ENCODE measurements at places on chromosomes 11 and 22.

GRCh38 chr22:16975155-16975885 is 32.7 kb downstream of the GAB4 start:
- no peak for DNase-seq

DNA sequence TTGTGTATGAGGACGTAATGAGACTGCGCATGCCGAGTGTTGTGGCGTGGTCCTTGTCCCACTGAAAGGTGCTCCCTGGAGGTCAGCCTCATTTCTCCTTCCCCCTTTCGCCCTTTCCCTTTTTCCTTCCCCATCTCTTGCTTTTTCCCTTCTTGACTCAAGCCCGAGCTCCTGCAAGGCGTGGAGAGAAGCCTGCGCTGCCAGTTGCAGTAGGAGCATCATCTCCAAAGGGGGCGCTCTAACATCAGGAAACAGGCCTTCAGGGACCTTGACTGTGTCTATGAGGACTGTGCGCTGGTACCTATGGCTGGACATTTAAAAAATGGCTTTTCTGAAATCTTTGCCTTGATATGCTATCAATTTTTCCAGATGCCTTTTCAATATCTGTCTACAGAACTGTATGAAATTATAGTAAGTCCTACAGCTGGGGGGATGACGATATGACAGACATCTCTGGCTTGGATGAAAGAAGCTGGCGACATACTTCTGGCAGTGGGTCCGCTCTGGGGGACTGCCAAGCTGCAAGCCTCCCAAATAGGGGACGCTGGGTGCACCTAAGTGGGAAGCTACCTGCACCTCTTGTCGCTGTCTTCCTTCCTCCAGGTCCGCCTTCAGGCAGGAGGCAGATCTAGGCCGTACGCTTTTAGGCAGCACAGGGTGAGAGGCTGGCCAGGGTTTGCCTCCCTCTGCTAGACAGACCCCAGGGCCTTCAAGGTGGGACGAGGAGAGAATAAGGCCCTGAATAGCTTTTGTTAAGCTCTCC is 96.5 kb downstream of the NXPE2 start:
- peak; percentile 85 for DNase-seq

DNA sequence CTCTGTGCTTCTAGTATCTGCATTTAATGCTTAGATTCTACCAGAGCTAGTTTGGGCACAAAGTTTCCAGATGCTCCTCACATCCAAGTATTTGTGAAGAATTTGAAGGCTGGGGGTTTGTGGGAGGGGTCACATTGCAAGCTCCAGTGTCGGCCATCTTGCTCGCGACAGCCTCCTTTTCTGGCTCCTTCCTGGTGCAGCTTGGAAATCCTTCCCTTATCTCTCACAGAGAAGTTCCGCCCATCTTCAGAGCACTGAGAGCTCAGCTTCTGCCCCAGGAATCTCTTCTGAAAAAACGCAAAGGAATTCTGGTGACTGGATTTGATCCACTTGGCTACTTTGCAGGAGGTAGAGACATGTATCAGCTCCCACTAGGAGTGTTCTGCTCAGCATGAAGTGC is 497.5 kb downstream of the TBC1D22A start:
- DNase-seq: no peak

- DNase-seq: no peak
Measured at GRCh38 chr11:78418584-78419211, 1.1 kb upstream of the GAB2 start.

- DNase-seq: no peak
Measured at GRCh38 chr22:17302616-17303015, 66.6 kb upstream of the CECR2 start.

DNA sequence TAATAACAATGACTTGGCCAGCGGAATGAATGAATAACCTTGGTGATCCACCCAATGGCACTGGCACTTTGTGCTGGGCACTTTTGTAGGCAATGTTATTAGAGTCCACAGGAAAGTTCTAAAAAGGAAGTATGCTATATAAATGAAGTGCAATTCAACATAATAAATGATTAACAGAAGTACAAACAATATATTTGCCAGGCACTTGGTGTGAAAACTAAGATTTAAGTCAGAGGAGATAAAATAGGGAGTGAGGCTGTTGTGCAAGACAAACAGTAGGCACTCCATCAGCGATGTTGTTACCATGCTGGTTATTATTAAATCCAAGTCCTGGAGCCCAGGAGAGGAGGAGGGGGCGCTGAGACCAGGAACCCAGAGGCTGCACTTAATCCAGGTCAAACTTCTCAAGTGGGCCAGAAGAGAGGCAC is 173.8 kb downstream of the LARGE1 start:
- DNase-seq: no peak

GRCh38 chr11:128515826-128516778 is 71.3 kb downstream of the ETS1 start:
- no peak for DNase-seq

- no peak for DNase-seq
Measured at GRCh38 chr11:6200975-6201374, 2.0 kb downstream of the OR52W1 start.

DNA sequence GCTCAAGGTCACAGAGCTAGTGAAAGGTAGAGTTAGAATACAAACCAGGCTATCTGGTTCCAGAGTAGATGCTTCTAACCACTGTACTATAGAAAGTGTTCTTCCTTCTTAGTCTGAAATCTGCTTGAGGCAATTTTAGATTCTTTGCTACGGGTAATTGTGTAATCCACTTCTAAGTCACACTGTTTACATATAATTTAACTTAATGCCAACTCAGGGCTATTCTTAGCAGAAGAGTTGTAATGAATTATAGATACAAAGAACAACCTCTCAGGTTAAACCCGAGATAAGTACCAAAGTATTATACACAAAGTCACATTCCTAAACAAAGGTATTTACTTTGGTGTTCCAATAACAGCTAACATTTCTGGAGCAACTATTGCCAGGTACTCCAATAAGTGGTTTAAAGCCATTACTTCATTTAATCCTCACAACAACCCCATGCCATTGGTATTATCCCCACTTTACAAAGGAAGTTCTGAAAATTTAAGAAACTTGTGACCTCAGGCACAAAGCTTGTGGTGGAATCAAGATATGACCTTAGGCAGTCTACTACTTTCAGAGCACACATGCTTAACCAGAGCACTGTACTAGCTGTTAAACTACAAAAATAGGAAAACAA is 31.1 kb upstream of the DDI1 start:
- DNase-seq: no peak

- no peak for DNase-seq
Measured at GRCh38 chr11:112128483-112129121, 35.3 kb downstream of the IL18 start.

DNA sequence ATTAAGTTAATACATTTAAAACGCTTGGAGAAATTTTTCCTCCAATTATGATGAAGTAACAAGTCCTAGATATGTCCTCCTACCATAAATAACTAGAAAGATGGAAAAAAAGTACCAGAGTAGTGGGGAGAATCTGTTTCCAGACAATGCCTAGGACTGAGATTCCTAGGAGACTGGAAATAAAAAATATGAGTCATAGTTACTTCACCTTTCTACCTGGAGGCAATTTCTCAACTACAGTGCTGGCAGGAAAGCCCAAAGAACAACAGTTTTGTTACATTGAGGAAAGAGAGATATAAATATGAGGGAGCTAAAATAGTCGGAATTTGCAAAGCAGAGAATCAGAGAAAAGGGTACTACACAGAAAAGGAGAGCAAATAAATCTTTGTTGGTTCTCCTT is 202.1 kb upstream of the ARHGAP42 start:
- no peak for DNase-seq

- no peak for DNase-seq
Measured at GRCh38 chr22:43795320-43795719, 16.8 kb downstream of the EFCAB6 start.

- no peak for DNase-seq
Measured at GRCh38 chr11:92859156-92859690, 110.2 kb upstream of the MTNR1B start.

DNA sequence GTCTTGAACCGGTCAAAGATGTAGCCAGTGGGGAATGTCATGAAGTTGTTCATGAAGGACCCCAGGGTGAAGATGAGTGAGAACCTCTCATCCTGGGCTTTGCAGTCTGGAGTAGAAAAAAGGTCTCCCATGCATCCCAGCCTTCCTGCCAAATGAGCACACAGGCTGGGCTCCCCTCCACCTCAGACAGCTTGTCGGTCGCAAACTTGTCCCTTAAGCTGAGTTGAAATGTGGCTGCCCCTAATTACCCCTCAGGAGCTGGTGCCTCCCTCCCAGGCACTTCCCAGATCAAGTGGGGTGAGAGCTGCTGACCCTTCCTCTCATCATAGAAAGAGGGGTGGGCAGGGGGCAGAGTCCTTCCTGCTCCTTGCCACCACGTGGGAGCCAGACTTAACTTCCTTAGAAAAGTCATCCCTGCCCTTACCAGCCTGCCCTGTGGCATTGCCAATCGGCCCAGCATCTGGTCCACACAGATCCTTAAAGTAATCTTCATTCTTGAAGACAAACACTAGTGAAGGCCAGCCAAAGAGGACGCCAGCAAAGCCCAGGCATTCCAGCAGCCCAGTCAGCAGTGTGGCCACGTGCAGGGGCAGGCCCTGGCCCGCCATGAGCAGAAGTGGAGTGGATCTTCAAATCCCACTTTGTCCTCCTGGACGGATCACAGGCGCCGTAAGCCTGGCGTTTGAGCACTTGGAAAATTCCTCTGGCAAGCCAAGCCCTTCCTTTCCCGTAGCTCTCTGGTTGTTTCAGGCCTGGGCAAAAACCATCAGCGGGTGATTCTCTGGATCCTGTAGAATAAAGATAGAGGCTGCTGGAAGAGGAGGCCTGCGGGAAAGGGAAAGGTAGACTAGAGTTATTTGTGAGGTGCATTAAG is 1.1 kb downstream of the SLC43A3 start:
- no peak for DNase-seq

DNA sequence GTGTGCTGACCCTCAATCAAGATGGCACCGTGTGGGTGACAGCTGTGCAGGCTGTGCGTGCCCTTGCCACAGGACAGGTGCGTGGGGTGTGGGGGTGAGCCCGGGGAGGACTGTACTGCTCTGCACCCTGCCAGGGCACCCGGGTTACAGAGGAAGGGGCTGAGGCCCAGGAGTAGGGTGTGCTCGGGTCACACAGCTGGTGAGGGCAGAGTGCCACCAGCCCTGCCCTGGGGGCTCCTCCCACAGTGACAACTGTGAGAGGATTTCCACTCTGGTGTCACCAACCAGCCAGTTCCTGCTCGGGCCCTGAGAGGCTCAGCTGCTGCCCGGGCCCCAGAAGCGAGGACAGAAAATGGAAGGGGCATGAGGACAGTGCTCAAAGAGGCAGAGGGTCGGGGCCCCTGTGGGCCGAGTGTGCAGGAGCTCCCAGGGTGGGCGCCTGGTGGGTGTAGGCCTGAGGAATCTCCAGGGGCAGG is 20.5 kb downstream of the TRMU start:
- DNase-seq: no peak

GRCh38 chr11:108561535-108561991 is 32.0 kb downstream of the EXPH5 start:
- DNase-seq: no peak

- no peak for DNase-seq
Measured at GRCh38 chr11:36093548-36093947, 149.7 kb downstream of the LDLRAD3 start.

- DNase-seq: peak; percentile 35
Measured at GRCh38 chr22:48485149-48486133, 1342.2 kb downstream of the BRD1 start.

DNA sequence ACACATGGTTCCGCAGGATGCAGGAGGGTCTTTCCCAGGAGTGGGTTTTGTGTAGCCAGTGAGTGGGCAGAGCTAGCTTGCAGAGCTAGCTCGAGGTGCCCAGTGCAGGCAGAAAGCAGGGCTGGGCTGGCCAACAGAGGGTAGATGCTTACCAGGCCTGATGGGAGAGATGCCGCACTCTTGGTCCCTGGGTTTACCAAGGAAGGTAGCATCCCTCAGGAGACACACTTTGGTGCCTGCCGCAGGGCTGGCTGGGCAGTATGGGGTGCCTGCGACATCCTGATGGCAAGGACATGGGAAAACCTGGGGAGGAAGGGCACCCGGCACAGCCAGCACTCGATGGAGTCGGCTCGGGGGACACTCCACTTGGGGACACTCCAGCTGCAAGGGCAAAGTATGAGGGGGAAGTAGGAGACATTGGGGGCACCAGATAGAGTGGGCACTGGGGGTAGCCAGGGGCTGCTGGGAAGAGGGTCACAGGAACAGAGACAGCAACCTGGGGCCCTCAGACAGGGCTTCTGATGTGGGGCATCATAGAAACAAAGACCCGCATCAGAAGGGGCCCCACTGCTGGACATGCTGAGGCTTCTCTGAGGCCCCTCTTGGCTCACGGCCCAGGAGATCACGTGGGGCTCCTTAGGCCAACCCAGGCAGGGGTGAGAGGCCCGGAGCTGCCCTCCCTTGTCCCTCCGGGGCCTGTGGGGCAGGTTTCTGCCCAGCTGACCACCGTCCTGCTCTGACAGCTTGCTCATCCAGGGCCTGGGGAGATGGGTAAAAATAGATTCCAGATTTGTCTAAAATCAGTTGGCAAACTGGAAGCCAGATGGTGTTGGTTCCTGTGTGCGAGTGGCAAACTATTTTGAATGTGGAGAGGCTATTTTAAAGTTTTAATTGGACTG is 89.8 kb downstream of the MORC2 start:
- no peak for DNase-seq

Data from ecto neural progenitor cell (in vitro differentiated cells).